ENCODE measurements at places on chromosomes 7 and 10.

DNA sequence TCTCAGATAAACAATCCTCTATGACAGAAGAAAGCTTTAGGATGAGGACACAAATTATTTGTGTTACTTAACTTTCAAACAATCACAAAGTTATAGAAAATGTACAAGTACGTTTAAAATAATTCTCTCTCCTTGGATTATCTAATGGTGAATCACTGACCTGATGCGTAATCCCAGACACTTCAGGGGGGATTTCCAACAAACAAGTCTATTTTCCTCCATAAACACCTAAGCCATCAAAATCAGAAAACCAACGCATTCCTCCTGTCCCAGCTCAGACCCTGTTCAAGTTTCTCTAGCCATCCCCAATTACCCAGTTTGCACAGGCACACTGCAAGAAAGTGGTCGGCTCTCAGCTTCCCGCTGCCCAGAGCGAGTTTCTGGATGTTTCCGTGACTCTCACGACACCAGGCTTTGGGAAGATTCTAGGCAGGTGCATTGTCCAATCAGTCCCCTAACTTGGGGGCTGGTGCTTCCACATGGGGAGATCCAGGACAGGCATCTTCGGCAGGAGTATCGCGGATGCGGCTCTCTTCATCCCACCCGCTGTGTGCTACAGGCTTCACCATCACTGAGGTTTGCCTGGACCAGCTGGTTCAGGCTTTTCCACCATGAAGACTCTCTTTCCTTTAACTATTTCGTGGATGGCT lies 200.0 kb downstream of the ZMYND11 start:
- DNase-seq = no peak

DNA sequence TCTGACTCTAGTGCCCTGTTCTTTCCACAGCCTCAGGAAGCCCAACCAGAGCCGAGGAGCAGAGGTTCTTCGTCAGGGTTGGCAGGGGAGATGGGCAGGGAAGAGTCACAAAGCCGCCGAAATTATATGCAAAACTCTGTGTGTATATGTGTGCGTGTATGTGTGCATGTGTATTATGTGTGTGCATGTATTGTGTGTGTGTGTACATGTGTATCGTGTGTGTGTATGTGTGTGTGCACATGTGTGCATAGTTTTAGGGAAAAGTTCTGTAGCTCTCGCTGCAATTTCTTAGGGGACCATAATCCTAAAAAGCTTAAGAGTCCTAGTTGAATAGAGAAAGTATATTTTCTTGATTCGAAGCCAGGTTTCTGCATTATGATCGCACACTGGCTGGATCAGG lies 17.0 kb downstream of the DNAJB12 start:
- DNase-seq = no peak

DNA sequence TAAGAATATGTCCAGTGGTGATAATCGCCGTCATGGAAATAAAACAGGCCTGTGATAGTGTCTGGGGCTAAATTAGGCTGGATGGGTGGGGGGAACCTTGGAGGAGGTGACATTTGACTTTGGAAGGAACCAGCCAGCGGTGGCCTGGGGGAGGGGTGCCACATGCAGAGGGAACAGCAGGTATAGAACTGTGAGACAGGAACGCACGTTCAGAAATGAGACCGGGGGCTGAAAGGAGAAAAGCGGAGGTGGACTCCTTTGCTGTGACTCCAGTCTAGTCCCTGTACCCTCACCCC lies 2.6 kb upstream of the CYP26A1 start:
- no peak for DNase-seq

DNA sequence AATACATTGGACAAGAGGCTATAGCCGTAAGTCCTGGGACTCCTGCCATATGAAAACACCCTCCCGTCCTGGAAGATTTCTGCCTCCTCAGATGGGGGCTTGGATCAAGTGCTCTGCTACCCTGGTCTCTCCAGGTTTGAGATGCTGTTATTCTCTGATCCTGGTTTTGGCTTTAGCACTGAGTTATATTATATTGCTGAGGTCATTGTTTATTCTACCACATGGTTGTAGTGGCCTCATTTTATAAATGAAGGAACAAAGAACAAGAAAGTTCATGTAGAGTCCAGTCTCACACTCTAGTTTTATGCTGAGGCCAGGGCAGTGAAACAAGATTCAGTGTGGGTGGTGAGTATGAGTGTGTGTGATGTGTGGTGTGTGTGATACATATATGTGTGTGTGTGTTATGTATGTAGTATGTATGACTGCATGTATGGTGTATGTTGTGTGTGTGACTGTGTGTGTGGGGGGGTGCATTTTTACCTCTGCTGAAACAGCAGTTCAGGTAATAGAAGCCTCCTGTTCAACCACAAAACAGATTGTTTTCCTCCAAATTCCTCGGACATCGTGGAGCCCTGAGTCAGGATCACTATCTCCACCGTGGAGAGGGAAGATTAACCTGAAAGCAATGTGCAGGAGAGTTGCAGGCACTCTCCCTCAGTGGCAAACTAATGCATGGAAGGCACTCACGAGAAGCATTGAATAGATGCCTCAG lies 80.7 kb downstream of the C7orf25 start:
- DNase-seq = no peak

GRCh38 chr7:21763818-21764217 lies 181.9 kb downstream of the CDCA7L start:
- DNase-seq = no peak

DNA sequence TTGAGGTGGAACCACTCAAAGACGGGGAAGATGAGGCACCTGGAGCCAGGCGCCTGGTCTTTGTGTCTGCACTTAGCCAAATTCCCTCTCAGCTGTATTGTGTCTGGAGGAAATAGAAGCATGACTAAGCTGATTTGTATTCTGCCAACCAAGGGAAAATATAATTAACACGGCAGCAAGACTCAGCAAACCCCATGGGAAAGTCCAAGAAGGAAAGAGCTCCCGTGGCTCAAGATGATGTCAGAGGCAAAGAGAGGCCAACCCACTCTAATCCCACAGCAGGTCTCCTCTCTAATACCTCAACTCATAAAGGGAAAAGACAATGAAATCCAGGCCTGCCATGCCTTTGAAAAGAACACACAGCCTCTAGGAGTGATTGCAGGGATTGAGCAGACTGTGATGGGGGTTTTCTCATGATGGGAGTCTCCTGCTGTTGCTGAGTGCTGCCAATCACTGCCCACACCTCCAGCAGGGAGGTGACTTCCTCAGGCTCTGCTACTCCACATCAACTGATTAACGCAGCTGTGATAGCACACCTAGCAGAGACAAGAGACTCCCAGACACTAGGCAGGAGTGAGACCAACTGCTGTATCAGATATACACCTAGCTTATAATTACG lies 255.5 kb upstream of the C7orf33 start:
- DNase-seq = no peak

- DNase-seq = no peak
Measured at GRCh38 chr7:91310830-91311460, 46.7 kb downstream of the FZD1 start.

- no peak for DNase-seq
Measured at GRCh38 chr10:109914966-109915365, 8.3 kb downstream of the XPNPEP1 start.

DNA sequence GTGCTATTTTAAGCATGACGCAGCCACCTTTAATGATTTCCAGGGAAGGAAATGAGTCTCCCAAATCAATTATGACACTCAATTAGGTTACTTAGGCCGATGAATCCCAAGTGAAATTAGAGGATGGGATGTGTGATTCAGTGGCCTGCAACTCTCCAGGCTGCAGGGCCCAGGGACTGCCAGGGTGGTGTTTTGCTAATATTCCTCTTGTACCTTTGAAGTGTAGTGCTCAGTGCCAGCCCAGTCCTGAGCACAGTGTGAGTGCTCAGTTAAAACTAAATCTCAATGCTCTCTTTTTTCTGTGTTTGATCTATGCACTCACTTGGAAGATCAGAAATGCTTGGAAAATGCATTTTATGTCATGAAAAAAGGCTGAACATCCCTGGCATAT lies 51.6 kb downstream of the SEM1 start:
- no peak for DNase-seq

DNA sequence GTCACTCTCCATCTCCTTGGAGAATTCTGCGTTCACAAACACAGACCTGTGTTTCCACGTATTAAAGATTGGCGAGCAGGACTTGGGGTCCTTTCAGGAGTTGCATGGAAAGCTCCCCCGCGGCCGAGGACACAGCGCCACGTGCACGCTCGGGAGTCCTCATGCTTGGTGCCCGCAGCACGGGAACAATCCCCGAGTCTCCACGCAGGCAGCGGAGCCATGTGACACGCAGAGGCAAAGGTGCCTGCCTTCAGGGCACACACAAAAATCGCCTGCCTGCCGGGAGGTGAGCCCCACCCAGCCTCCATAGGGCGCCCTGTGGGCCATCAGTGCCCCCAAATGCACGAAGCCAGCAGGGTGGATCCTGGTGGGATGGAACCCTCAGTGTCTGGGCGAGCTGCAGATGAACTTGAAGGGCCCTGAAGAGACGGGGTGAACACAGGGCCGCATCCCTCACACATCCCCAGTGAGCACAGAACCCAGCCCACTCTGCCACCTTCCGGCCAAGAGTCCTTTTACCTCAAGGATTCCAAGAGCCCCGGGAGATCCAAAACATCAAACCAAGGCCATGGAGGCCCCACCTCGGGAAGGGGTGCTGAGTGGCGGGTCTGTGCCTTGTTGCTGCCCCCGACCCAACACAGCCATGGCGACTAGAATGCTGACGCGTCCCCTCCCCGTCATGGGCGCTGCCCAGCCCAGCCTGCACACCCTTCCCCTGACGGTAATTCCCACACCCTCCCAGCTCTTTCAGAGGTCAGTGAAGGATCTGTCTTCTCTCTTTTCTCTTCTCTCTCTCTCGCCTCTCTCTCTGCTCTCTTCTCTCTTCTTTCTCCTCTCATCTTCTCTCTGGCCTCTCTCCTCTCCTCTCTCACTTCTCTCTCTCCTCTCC lies 55.9 kb downstream of the CFAP46 start:
- no peak for DNase-seq

DNA sequence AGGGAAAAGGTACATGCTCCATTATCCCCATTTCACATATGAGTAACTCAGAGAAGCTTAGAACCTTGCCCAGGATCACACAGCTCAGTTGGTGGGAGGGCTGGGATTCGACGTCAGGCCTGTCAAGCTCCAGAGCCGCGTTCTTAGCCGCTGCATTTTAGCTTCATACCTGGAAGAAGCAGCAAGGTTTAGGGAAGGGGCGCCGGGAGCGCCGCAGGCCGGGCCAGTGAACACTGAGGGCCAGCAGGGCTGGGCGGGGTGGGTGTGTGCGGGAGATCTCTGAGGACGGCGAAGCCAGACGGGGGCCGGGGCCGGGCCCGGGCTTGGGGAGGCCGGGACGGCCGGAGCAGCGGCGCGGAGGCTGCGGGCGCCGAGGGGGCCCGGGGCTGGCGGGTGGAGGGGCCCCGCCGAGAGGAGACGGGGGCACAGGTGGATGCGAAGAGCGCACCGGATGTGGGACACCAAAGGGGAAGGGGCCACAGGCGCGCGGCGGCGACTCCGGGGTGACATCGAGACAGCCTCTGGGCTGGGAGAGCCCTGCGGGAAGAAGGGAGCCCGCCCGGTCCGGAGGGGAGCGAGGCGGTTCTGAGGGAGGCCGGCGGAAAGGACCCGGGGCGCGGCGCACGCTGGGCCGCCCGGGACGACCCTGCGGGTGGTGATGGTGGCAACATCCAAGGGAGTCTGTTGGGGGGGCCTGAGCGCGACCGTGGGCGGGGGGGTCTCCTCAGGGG lies 498 bp downstream of the NDST2 start:
- DNase-seq = no peak

GRCh38 chr10:66398669-66399068 lies 527.2 kb upstream of the LRRTM3 start:
- no peak for DNase-seq

- DNase-seq = no peak
Measured at GRCh38 chr10:317271-317769, 182.1 kb downstream of the ZMYND11 start.

- no peak for DNase-seq
Measured at GRCh38 chr10:18351421-18351820, 211.2 kb downstream of the CACNB2 start.

- DNase-seq = no peak
Measured at GRCh38 chr10:92290076-92290836, 622 bp downstream of the CPEB3 start.

GRCh38 chr10:31004611-31005193 lies 27.0 kb downstream of the ZNF438 start:
- no peak for DNase-seq

DNA sequence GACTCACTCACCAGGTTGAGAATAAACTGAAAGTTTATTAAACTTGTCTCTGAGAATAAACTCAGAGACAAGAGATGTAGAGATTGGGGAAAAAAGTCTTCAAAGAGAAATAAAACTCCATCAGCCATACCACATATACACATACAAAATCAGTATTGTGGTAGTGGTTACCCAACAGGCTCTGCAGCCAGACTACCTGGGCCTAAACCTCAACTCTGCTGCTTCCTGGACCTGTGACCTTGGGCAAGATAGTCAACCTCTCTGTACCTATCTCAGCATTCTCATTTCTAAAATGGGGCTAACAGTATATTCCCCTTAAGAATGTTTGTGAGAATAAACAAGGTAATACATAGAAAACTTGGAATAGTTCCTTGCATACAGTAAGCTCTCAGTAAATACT lies 15.3 kb downstream of the TPK1 start:
- DNase-seq = no peak

DNA sequence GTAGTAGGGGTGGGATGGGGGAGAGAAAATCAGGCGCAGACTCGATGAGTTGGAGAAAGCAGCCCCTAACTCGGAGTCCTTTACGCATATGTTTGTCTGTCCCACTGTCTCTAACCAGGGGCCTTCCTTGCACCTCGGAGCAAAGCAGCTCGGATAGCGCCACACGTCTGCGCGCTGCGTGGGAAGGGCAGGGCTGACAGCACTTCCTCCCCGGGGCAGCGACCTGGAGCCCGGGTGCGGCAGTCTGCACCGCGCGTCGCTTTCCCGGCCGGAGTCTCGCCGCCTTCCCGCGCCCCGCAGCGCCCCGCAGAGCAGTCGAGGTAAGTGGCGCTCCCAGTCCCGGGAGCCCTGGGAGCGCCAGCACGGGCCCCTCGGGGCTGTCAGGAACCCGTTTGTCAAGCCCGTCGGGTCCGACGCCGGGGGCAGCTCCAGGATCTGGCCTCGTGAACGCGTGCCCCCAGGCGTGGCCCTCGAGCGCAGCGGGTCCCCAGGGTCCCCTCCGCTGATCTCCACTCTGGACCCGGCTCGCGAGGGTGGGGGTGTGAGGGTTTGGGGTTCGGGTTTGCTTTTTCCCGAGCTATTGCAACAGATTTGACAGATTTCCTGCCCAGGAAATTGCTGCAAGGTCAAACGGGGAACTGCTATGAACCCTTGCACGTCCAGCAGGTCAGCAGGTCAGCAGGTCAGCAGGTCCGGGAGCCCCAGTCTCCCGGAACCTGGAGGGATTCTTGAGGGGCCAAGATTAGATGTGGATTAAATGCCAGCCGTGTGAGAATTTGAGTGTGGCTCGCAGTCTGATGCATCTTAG lies 597 bp downstream of the APBB1IP start:
- DNase-seq = no peak

DNA sequence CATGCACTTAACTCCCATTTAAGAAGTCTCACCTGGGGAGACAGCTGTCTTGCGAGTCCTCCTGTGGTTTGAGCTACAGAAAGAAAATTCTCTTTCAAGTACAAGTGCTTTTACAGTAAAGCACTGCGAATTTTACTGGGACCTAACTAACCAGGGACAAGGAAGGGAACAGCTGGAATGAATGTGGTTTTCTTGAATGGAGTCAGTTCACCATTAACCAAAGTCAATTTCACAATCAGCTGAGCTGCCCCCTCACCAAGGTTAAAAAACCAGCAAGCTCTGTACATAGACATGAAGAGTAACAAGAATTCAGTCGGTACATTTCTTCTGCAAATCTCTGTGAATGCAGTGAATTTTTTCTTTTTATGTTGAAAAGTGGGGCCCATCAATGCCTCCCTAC lies 56.3 kb downstream of the GFRA1 start:
- DNase-seq = no peak

GRCh38 chr10:96919785-96920430 lies 87.8 kb downstream of the LCOR start:
- no peak for DNase-seq

Measured in NCI-H2107 (cell line).